ENCODE measurements at places on chromosomes 11 and 22. TPM values are rescaled to one million over a fixed set of nuclear protein-coding genes. Genes with fewer than 3 reads are reported as not detected.

The DGCR6 gene
- 1.7 TPM for total RNA-seq

DNA sequence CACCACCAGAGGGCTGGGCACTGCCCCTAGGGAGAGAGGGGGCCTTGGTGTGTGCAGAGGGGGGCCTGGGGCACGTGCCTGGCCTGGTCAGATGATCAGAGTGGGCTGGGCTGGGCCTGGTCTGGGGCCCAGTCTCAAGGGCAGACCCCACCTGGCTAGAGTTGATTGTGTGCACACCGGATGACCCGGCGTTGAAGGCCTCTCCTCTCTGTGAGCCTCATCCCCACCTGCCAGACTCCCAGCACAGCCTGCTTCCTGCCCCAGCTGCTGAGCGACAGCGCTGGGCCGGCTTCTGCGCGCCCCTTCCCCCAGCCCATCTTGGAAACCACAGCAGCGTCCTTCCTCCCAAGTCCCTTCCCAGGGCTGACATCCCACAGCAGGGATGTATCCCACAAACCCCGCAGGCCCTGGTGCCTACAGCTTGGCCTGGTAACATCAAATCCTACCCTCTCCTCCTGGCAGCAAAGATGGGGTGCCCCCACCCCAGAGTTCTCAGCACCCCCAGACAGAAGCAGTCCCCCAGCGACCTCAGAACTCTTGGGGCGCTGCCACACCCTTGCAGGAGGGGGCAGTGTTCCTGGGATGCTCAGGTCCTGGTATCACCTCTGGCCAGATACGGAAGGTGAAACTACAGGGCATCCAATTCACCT lies 11.0 kb upstream of the TSSC4 start:
- no peaks in the 10 kb centered on the region for H3K27me3 ChIP-seq
- no peak overlapping the region for H3K4me3 ChIP-seq
- H3K36me3 ChIP-seq, result no peaks in the 10 kb centered on the region
- DNase-seq, result no peak

DNA sequence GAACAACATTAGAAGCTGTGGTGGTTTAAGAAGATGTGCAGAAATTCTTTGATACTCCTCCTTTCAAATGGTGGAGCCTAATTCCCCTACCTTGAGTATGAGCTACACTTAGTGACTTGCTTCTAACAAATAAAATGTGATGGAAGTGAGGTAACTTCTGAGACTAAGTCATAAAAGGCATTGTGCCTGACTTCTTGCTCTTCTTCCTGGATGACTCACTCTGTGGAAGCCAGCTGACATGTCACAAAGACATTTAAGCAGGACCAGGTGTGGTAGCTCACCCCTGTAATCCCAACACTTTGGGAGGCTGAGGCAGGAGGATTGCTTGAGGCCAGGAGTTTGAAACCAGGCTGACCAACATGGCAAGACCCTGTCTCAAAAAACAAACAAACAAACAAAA lies 3.9 kb upstream of the PLA2G3 start:
- no peak for DNase-seq
- H3K27me3 ChIP-seq, result no peaks in the 10 kb centered on the region
- no peak overlapping the region for H3K27ac ChIP-seq
- H3K4me3 ChIP-seq, result no peak overlapping the region

GRCh38 chr11:38562562-38562961 lies 1964.5 kb upstream of the RAG2 start:
- no peak overlapping the region for H3K4me3 ChIP-seq
- H3K27me3 ChIP-seq, result no peaks in the 10 kb centered on the region
- H3K4me1 ChIP-seq, result no peaks in the 10 kb centered on the region
- no peaks in the 10 kb centered on the region for H3K36me3 ChIP-seq

The VSIG10L2 gene
- total RNA-seq, result not detected

The MS4A3 gene
- total RNA-seq, result not detected

DNA sequence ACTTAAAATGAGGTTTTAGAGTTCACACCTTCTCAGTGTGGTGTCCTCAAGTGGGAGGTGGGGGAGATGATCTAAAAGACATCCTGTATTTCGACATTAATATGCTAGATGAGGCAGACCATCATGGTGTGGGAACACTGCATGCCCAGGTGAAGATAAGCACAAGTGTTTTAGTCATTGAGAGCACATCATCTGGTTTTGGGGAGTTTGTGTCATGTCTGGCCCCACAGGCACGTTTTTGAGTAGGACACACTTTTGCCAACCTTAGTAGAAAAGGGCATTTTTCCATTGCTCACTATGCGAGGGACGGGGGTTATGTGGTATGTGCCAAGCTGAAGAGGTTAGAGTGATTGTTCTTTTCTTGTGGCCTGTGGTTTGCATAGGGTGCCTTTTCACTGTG lies 189.3 kb downstream of the DBX1 start:
- no peaks in the 10 kb centered on the region for H3K36me3 ChIP-seq
- no peaks in the 10 kb centered on the region for H3K27me3 ChIP-seq
- DNase-seq, result no peak
- H3K4me1 ChIP-seq, result peaks cover 2% of the 10 kb centered on the region
- no peak overlapping the region for H3K4me3 ChIP-seq
